ENCODE measurements at places on chromosomes 2 and 18. TPM values are rescaled to one million over a fixed set of nuclear protein-coding genes. Genes with fewer than 3 reads are reported as not detected.

The SCTR gene
- not detected for total RNA-seq

The SLC23A3 gene
- total RNA-seq: 0.02 TPM

The MAP3K19 gene
- total RNA-seq: not detected

The CD302 gene
- 7.4 TPM for total RNA-seq

The MPPE1 gene
- 35.9 TPM for total RNA-seq

The MYO3B gene
- total RNA-seq: not detected

The SNORC gene
- total RNA-seq: 0.71 TPM

The SERPINB12 gene
- total RNA-seq: not detected

The CPSF3 gene
- total RNA-seq: 79.0 TPM

The ACADL gene
- total RNA-seq: not detected

The PECR gene
- 9.0 TPM for total RNA-seq

The COL3A1 gene
- total RNA-seq: 103 TPM

DNA sequence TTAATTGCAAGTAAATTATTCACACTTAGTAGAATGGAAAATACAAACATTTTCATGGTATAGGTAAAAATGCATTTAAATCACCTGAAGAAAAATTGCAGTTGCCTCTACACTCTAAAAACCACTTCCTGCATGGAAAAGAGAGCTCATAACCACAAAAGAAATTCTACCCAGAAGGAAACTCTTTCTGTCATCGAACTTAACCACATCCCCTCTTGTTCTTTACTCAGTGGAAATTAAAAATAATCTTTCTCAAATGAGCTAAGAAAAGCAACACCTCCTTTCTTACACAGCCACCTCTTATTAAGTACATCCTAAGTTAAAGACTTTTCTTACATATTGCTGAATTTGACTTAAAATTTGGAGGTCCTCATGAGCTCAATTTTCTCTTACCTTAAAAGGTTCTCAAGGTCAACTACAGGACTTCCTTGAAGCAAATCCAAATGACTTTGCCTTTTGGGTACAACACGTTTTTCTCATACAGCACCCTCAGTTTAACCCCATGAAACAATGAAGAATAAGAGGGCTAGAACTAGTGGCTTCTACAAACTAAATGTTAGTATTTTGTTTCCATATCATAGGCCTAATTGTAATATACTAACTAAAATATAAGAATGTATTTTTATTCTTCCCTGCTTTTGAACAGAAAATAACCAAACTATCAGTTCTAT lies 109.1 kb upstream of the CRIM1 start:
- peak; percentile 75 for DNase-seq

GRCh38 chr2:236997069-236997715 lies 88.5 kb upstream of the COPS8 start:
- no peak for DNase-seq

DNA sequence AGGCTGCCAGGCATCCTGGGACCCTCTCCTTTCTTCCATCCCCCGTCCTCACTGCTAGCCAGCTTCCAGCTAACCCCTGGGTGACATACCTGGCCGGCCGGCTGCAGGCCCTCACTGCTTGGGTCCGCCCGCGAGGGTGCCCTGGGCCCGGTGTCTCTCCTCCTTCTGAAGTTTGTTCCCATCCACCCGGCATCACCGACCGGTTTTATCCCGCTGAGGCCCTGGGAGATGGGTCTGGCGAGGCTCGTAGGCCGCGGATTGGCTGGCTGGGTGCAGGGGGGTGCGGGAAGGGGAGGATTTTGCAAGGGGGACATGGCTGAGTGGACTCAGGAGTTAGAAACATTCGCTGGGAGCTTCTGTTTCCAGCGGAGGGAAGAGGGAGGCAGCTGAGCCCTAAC lies at the start of gene PAX8:
Gene PAX8 (minus strand): TSS at position 180 of the 398 bp plus-strand sequence. CDS start 527 bp downstream, outside the sequence.
- DNase-seq: no peak

- DNase-seq: no peak
Observed at GRCh38 chr2:46547223-46548102, 68.1 kb downstream of the TMEM247 start.

GRCh38 chr2:73260338-73260984 lies 23.8 kb downstream of the FBXO41 start:
- DNase-seq: peak; percentile 52

GRCh38 chr2:131724019-131724418 lies 196.3 kb downstream of the CCDC74A start:
- no peak for DNase-seq

DNA sequence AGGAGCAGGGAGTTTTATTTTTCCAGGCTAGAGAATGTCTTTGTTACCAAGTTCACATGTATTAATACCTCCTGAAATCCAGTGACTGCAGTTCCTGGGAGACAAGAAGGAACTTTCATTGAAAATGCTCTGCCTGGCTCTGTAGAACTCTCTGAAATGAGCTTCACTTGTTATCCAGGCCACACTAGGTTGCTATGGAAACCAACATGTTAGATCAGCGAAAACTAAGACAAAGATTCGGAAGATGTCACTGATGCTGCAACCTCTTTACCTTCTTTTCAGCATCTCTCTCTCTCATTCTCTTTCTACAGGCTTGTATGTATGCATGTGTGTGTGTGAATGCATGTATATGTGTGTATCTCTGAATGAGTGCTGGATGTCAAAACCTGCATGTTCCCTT lies 218.5 kb downstream of the TRIB2 start:
- peak; percentile 9 for DNase-seq

- no peak for DNase-seq
Observed at GRCh38 chr2:64115808-64116598, 28.2 kb downstream of the PELI1 start.

- DNase-seq: no peak
Observed at GRCh38 chr2:240429872-240430491, 5.5 kb upstream of the GPC1 start.

GRCh38 chr2:216789081-216789480 lies 70.8 kb downstream of the TNP1 start:
- DNase-seq: no peak

DNA sequence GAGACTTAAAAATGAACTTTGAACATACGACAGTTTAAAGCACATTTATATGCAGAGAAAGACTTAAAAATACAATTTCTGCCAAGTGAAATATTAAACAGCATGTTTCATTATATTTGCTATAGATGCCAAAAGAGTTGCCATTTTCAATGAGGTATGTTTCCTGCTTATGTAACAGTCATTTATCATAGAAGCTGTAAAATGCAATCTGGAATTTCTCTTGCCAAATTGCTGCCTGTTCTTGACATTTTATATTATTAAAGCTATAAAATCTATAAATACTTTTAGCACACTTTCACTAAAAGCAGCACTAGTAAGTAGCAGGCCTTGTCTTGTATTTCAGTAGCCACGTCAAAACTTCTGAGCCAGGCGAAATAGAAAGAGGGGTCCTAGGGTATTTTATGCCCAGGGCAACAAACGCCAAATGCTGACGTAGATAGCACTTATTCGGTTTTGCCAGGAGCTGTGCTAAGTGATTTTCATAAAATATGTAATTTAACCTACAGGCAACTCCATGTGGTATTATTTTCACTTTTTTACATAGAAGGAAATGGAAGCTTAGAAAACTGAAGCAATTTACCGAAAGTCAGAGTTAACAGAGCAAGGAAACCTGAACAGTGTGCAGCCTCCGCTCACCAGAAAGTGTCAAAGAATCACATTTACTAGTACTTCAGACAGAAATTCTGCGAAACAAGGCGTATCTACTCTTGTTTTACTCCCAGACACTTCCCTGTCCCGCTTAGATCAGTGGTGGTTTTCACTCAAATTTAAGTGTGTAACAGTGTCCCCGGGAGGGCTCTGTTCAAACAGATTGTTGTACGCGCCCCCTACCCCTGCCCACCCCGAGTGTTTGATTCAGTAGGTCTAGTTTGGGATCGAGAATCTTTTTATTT lies 1.2 kb upstream of the CYP20A1 start:
- no peak for DNase-seq

DNA sequence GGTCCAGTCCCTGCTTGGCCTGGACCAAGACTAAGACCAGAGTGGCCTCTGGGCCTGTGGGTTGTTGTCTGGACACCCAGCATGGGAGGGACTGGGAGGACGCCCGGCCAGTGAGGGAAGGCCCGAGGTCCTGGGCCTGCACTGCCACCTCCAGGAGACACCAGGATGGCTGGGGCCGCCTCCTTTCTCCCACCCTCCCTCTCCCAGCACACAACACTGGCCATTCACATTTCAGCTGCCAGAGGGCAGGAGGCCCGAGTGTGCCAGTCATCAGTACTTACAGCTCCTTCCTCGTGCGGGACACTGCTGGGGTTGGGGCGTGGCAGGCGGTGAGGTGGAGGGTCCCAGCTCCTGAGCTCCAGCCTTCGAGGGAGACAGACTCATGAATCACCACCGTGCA lies 133.5 kb downstream of the ASB1 start:
- no peak for DNase-seq

GRCh38 chr18:12479536-12479935 lies 71.8 kb downstream of the PRELID3A start:
- no peak for DNase-seq

GRCh38 chr2:11876436-11876835 lies 130.0 kb downstream of the LPIN1 start:
- DNase-seq: no peak

- DNase-seq: peak; percentile 72
Observed at GRCh38 chr2:124668161-124668560, 643.1 kb downstream of the CNTNAP5 start.

DNA sequence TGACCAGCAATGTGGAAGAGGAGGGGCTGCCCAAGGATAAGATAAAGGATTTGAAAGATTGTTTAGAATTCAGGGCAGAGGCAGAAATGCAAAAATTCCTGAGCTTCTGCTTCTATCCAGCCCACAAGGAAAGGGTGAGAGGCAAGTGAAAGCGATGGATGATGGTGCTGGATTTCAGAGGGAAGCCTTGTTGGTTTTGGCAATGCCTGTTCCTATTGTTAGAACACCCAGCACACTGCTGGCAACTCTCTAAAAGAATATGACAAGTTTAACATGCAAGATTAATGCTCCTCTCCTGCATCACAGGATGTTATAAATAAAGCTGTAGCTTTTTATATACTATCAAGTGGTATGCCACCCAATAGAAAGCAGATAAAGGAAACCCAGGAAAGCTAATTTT lies 92.6 kb downstream of the ZNF385B start:
- peak; percentile 2 for DNase-seq

GRCh38 chr18:71808616-71809015 lies 735.5 kb downstream of the CBLN2 start:
- DNase-seq: no peak

DNA sequence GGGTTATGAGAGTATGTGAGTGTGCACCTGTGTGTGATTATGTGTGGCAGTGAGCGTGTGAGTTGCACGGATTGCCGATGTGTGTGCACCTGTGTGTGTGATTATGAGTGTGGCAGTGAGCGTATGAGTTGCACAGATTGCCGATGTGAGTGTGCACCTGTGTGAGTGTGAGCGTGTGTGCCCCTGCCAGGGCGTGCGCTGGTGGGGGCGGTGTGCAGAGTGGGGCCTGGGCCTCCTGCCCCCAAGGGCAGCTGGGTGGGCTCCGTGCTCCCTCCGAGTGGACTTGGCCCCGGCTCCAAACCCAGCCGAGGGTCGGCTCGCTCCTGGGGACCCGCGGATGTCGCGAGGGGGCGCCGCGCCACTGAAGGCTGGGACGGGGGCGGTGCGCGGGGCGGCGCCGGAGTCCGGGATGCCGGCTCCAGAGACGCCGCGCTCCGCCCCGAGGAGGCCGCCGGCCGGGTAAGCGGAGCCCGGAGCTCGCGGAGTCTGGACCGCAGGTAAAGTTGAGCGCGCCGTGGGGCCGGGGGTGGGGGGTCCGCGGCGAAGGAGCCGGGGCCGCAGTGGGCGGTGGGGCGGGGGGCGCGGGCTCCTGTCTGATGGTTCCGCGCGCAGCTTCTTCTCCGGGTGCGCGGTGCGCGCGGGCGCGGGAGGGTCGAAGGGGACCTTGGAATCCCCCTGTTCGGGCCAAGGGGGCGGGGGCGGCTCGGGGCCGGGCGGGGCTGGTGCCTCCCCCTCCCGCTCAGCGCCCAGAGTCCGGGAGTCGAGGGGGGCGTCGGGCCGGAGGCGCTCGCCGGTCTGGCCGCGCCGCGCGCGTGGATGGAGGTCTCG lies at the start of gene KCNG2:
Gene KCNG2 (plus strand): TSS at position 421 of the 828 bp plus-strand sequence. CDS start 65,730 bp downstream, outside the sequence.
- no peak for DNase-seq

Data from M059J (cell line).